Cardiac muscle cell (in vitro differentiated cells and primary cell): ENCODE measurements at places on chromosomes 3 and 15. TPM values are rescaled to one million over a fixed set of nuclear protein-coding genes. Genes with fewer than 3 reads are reported as not detected.

FGD5 gene
- total RNA-seq: 0.74 and 1.1 TPM in 2 replicates

FEZF2 gene
- not detected in 2 replicates for total RNA-seq

ILDR1 gene
- total RNA-seq: 0.30 TPM in 1 of 2 replicates, not detected in the other

ZNF662 gene
- total RNA-seq: 0.14 and 0.21 TPM in 2 replicates

UROC1 gene
- not detected in 2 replicates for total RNA-seq

CPN2 gene
- 0.36 and 0.56 TPM in 2 replicates for total RNA-seq

- no peak overlapping the region for H3K4me3 ChIP-seq
- no peaks in the 10 kb centered on the region for H3K36me3 ChIP-seq
- H3K27ac ChIP-seq: no peak overlapping the region
- no peaks in the 10 kb centered on the region for H3K27me3 ChIP-seq
- no peak for DNase-seq
Observed at GRCh38 chr15:78212008-78212407, 22.4 kb downstream of the ACSBG1 start.

DNA sequence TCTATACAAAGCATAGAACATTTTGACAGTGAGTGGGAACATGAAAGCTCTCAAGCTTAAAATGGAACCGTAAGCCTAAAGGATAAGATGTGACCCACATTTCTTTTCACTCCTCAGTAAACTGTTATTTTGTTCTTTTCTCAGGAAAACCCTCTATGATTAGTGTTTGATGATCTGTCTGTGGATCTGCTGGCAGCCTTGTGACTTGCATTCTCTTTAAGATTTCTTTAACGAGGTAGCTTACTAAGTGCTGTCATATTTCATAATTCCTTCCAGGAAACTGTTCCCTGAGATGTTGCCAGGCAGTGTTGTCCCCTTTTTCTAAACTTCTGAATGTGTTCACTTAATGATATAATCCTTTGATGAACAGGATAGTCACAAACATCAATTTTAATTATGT lies 167.6 kb downstream of the PYDC2 start:
- no peaks in the 10 kb centered on the region for H3K4me1 ChIP-seq
- H3K27me3 ChIP-seq: no peaks in the 10 kb centered on the region
- DNase-seq: no peak

DNA sequence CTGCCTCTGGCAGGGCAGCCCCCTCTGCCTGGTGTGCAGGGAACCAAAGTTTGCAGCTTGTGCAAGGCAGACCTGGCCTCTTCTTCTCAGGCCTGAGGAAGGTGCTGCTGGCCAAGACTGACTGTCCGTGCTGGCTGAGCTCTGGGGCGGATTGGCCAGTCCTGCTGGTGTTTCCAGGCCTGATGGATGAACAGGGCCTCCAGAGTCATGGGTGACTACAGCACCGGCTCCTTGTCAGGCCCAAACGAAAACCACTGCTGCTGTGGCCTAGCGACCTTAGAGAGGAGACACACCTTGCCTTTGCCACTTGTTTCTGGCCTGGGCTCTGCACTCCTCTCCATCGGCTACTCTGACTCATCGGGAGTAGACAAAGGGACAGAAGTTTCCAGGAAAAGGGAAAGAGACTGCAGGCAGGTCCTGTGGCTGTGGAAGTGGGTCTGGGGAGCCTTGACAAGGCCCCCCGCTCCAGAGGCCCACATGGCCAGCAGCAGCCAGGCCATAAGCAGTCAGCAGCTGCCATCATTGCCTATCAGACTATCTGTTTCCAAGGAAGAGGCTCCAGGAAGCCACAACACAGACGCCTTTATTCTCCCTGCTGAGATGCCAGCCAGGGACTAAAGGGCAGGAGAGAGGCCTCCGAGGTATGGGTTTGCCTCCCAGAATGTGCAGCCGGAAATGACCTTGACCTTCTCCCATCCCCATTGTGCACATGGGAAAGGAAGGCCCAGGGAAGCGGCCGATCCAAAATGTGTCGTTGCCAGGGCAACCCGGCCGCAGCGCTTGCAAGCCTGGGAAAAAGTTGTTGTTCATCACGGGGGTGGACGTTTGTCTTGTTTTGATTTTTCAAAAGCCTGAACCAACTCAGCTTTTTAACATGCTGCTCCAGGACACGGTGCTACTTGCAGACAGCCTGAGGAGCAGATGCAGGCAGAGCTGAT lies 160.5 kb downstream of the CHSY1 start:
- no peak overlapping the region for H3K27ac ChIP-seq
- no peaks in the 10 kb centered on the region for H3K4me1 ChIP-seq
- H3K36me3 ChIP-seq: no peaks in the 10 kb centered on the region
- no peak overlapping the region for H3K4me3 ChIP-seq

DNA sequence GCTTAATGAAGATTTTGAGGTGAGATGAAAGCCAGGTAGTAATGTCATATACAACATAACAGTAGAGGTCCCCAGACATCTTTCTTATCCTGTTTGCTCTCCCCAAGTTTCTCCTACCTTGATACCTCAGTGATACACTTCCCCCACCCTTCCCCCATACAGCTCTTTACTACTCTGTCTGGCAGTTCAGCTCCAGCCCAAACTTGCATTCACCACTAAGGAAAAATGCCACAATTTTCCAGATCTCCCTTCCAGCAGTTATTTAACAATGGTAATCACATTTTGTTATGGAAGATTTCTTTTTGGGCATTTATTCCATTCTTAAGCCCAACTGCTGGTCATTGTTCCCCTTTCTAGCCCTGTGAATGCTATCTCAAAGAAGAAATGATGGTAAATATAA lies 34.9 kb upstream of the ITGA11 start:
- DNase-seq: no peak
- no peaks in the 10 kb centered on the region for H3K27me3 ChIP-seq

DNA sequence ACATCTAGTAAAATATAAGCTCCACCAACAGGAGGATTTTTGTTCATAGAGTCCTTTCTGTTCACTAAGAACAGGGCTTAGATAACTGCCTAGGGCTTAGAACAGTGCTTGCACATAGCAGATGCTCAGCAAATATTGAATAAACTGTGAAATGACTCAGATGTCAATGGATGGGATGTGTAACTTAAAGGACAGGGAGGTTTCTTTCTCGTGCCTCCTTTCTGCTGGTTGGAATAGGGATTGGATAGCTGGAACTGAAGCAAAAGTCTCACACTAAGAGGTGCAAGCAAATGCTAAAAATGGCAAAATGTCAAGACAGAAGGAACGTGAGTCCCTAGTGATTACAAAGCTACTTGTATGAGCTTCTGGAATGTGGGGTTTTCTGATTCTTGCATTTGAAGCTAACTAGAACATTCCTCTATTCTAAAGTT lies 392.8 kb upstream of the WNT5A start:
- H3K4me3 ChIP-seq: no peak overlapping the region
- H3K27me3 ChIP-seq: no peaks in the 10 kb centered on the region
- H3K27ac ChIP-seq: no peak overlapping the region
- H3K4me1 ChIP-seq: peaks cover 33% of the 10 kb centered on the region
- H3K36me3 ChIP-seq: no peaks in the 10 kb centered on the region

DNA sequence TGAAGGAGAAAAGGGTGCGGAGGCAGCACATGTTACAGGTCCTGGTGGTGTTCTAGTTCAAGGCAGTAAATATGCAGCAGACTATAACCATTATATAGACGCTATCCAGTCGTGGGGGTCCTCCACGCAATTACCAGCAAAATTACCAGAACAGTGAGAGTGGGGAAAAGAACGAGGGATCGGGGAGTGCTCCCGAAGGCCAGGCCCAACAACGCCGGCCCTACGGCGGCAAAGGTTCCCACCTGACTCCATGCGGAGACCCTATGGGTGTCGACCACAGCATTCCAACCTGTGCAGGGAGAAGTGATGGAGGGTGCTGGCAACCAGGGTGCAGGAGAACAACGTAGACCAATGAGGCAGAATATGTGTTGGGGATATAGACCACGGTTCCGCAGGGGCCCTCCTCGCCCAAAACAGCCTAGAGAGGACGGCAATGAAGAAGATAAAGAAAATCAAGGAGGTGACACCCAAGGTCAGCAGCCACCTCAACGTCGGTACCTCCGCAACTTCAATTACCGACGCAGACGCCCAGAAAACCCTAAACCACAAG lies 89.0 kb upstream of the TPM1 start:
- H3K36me3 ChIP-seq: no peaks in the 10 kb centered on the region
- peaks cover 9% of the 10 kb centered on the region for H3K4me1 ChIP-seq
- DNase-seq: no peak
- no peaks in the 10 kb centered on the region for H3K27me3 ChIP-seq
- no peak overlapping the region for H3K4me3 ChIP-seq

DNA sequence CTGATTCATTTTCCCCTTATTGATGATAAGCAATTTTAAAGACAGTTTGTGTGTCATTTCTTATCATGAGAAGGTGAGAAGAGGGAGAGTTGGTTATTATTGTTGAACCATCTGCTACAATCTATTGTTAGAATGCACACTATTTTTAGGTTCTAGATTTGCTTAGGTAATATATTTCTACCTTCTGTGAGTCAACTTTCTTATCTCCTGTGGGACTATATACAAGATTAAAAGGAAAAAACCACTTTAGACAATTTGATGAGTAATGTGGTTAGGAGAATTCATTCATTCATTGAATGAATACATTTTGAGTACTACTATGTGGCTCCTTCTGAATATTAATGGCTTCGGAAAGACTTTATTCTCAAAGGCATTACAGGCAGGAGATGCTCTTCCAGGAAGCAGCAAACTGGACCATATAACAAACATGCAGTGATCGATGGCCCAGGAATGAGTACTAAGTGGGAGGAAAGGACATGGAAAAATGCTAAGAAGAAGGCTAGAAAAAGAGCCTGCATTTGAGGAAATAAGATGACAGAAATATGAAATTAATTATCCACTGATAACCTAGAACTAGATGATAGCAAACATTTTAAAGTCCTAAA lies 22.4 kb downstream of the SPTSSB start:
- DNase-seq: no peak
- no peak overlapping the region for H3K27ac ChIP-seq
- no peaks in the 10 kb centered on the region for H3K4me1 ChIP-seq
- no peak overlapping the region for H3K4me3 ChIP-seq
- no peaks in the 10 kb centered on the region for H3K27me3 ChIP-seq
- H3K36me3 ChIP-seq: no peaks in the 10 kb centered on the region

DNA sequence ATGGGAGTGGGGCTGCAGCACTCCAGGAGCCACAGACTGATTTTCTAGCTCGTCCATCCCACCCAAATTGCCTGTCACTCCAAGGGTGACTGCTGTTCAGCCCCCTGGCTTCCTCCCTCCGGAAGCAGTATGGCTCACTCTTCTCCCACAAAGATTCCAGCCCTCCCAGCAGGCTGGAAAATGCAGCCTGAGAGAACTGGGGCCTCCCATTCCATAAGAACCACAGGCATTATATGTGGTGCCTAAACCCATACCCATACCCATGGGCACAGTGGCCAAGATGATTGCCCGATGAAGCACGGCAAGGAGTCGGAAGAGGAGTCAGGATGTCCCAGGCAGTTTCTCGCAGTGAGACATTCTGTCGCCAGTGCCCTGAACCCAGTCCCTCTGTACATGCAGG lies 6.0 kb upstream of the VILL start:
- peaks cover 6% of the 10 kb centered on the region for H3K4me1 ChIP-seq
- no peak overlapping the region for H3K4me3 ChIP-seq
- no peak for DNase-seq
- H3K27me3 ChIP-seq: no peaks in the 10 kb centered on the region

- H3K4me1 ChIP-seq: no peaks in the 10 kb centered on the region
- no peaks in the 10 kb centered on the region for H3K27me3 ChIP-seq
- no peak for DNase-seq
- H3K4me3 ChIP-seq: no peak overlapping the region
Observed at GRCh38 chr3:49222002-49222401, 50.6 kb downstream of the KLHDC8B start.
